Activated CD4-positive, alpha-beta T cell treated with anti-CD3 and anti-CD28 coated beads, Interleukin-2, amount 50 U/mL, for 16 hours (primary cell): ENCODE measurements at places on chromosomes 5 and 9.

DNA sequence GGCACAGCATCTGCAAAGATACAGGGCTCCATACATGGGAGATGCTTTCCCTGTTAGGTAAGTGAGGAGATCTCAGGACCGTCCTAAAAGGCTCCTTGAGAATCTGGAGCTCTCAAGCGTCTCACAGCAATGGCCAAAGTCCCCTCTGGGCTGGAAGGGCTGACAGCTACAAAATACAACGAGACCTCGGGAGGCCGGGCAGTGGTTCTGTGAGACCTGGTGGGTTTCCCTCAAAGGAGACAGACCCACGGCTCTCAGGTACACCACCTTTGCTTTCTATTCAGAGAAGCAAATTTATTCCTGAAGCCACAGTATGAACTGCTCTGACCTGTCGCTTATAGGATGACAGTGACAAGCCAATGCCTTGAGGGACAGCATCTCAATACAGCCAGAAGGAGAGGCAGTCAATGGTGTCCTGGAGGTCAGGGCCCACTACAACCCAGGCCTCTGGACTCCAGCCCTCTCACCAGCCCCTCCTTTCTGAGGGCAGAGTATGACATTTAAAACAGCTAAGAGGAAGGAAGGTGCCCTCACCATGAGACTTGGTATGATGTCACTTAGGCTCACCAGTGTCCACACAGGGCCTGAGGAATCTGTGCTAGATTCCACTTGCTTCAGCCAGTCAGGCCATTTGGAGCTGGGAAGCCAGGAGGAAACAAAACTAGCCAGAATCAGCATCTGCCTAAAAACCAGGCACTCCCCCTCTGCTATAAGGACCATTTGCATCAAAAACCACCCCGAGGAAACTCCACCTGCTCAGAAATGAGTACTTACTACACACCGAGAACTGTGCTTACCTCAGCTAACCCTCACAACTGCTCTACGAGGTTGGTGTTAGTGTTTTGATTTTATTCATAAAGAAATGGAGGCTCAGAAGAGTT, 86.5 kb upstream of the FSTL4 start:
- DNase-seq, result peak; percentile 30

DNA sequence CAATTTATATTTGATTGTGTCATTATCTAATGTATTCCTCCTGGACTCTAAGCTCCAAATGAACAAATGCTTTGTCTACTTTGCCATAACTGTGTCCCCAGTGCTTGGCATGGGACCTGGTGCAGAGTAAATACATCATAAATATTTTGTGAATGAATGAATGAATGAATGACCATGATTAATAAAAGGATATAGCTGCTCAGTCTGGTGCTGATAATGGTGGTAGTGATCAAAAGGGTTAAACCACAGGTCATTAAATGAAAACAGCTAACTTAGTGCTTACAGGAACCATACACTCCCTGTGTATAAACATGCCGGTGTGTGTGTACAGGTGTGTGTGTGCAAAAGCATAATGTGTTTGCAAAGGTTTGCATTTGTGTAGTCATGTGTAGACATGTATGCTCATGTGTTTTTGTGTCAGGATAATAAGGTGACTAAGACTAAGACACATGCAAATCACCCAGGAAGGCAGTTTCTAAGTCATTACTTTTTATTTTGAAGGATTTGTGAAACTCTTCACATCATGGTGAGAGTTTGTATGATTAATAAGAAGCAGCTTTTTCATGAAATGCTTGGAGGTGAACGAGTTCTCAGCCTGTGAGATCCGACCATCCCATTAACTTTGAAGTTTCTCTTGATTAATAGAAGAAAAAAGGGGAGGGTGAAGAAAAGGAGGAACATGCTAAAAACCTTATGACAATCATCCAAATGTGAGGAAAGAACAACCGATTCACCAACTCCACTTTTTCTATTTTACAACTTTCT, 24.6 kb downstream of the SPARC start:
- peak; percentile 24 for DNase-seq

GRCh38 chr9:1959371-1959770, 55.8 kb upstream of the SMARCA2 start:
- DNase-seq, result no peak

DNA sequence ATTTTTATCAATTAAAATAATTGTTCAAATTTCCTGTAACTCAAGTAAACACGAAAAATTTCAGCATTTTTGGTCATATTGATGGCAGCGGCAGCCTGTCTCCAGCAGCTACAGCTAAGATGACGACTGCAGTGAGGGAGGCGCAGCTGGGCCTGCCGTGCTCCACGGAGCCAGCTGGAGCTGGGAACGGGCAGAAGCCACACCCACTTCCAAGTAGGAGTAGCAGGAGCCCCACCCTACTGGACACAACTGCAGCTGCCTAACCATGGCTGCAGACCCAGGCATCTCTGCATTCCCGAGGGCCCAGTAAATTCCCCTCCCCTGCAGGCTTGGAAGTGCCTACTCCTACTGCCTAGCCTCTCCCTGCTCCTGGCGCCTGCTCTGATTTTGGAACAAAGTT, 2031.7 kb downstream of the EFNA5 start:
- DNase-seq, result no peak

DNA sequence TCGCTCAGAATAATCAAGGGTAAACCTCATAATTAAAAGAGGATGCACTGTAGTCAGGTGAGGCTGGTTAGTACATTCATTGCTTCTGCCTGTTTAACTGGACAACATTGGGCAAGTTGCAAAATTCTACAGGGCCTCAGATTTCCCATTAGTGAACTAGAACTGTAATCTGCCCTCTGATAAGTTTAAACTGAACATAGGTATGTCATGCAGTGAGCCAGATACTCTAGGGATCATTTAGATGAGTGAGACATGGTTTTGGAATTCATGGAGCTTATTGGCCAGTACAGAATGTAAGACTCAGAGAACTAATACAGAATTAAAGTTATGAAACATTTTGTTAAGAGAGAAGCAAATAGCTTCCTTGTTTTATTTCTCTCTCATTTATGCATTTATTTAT, 35.9 kb downstream of the RNF44 start:
- no peak for DNase-seq
